ENCODE measurements at places on chromosomes 6 and 20.

DNA sequence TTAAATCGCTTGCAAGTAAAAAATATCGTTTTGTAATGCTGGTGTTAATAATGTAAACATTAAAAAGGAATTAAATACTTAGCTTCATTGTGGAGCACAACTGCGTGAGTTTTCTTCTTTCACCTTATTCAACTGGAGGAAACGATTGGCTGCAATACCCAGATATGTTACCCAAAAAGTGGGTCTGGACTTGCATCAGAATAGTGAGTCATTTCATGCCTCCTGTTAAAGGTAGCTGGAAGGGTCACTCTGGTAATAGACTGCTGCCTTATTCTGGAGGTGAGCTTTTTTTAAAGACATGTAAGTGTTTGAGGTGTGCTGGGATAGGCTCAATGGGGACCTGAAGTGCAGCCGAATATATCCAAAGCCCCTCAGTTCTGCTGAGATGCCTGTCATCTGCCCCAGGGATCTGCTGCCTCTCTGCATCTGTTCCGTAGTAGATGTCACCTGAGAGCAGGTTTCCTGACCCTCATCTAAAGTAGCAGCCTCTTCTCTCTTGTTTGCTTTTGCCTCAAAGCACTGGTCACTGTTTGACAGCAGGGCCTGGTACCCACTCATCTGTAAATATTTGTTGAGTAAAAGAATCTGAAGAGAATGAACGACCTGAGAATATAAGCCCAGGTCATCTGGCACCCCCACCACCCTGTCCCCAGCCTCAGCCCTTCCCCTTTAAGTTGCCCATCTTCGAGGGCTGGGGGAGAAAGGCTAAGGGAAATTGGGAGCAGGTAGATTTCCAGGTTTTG lies 5.6 kb upstream of the UQCC2 start:
- no peak for DNase-seq

GRCh38 chr6:168403370-168404005 lies 37.5 kb upstream of the SMOC2 start:
- no peak for DNase-seq

DNA sequence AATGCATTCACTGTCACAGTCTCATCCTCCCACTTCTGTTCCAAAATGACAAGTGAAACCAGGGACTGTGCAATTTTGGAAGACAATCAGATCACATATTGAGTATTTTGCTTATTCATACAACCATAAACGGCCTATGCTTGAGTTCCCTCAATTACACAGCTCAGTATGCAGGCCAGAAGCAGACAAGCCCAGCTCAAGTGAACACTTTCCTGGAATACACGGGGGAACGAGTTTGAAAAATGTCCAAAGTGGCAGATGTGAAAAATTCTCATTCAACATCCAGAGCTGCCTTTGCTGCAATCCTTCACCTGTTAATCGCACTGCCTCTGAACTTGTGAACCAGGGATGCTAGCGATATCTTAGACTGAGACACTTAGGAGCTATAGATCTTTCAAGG lies 190.2 kb downstream of the COL9A1 start:
- DNase-seq: no peak

DNA sequence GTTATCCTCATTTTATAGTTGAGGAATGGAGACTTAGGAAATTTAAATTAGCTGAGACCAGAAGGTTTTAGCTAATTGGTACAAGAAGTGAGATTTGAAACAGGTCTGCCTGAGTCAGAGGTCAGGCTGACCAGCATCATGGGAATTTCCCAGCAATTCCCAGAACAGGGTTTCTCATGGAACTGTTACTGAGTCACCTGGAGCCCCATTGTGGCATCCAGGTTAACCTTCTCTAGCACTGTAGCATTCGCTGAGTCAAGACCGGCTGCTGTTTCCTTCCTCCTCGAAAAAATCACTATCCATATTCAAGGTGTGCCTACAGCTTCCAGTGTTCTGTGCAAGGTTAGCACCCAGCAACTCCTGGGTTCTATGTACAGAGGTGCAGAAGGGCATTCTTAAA lies 238.0 kb upstream of the MAN1A1 start:
- no peak for DNase-seq

DNA sequence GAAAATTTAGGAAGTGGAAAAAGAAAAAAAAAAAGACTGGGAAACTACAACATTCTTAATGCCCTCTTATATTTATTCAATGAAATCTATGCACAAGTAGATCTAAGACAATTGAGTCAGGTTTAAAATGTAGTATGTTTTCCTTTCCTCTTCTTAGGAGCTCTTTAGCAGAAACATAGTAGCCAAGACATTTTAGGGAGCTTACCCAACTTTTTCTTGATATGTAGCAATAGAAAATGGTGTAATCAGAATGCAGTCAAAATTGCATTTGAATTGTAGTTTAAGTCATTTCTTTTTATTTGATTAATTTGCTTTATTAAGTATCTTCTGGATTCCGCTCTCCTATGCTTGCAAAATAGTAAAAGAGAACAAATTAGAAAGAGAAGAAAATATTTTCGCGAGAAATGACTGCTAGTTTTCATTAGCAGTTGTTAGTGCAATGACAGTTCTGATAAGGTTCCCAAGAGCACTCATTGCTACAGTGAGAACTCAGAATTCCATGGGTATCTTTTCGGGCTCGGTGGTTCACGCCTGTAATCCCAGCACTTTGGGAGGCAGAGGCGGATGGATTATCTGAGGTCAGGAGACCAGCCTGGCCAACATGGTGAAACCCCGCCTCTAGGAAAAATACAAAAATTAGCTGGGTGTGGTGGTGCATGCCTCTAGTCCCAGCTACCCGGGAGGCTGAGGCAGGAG lies 52.2 kb downstream of the JARID2 start:
- no peak for DNase-seq

- DNase-seq: no peak
Observed at GRCh38 chr6:99002831-99003230, 55.1 kb upstream of the FBXL4 start.

DNA sequence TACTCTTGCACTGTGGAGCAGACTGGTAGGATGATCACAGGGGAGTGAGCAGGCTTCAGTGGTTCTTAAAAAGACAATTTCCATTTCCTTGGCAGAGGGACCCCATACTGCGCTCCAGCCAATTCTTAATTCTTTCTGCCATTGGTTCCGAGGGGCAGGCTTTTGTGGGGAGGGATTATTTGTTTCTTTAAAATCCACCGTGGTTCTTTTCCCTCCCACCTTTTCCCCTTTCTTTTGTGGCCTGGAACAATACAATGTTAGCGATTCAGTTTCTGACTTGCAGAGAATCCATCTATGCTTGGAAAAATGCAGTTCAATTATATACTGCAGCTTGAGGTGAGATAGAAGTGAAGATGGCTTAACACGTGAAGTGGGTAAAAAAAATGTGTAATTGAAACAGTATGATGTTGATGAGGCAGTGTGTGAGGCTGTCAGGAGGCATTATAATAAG lies 379.0 kb upstream of the FLRT3 start:
- no peak for DNase-seq

DNA sequence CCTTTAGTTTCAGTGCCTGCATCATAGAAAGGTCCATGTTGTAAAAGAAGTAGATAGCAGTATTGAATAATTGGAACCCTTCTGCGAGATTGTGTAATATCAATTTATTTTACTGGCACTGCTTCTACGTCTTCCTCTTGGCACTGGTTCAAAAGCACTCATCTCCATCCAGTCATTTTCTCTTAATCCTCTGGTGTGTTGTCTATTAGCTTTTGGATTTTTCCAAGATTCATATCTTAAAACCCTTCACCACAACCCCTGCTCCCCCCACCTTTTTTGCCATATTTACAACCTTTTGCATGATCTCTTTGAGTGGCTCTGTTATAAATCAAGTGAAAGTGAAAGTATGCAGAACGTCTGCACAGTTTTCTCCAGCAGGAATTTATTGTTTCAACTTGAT lies 76.6 kb upstream of the HSF2 start:
- DNase-seq: no peak

- DNase-seq: no peak
Observed at GRCh38 chr6:148239801-148240460, 102.7 kb upstream of the SASH1 start.

GRCh38 chr6:63807056-63807455 lies 171.5 kb downstream of the PHF3 start:
- no peak for DNase-seq

DNA sequence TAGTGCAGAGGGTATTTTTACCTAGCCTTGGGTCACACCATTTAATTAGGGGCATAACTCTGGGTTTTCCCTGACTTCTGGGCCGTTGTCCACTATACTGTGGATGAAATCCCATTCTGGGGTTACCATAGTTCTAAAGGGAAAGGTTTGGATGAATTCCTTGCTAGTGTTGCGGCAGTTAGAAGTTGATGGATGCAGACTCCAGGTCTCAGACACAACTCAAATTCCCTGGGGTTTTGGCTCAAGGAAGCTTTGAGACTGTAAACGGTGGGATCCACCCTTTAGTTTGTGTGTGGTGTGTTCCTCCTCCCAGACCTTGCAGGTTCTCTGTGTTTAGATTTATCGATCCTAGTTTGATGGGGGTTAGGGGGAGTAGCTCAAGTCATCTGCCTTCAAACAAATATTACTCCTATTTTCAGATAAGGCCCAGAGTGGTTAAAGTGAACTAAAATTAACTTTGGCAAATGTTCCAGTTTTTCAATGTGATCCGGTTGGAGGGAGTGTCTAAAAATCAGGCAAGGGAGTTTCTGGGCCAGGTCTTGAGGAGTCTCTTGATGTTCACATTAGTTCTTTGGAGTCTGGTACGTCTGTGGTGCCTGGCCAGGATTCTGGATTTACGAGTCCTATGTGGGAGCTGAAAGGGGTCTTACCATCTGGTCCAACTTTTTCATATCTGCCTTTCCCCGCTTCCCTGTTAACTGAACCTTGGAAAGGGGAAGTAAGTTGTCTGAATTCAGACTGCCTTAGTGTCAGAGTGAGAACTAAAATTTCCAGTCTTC lies 1.5 kb downstream of the RALY start:
- no peak for DNase-seq
